Hepatocyte (in vitro differentiated cells): ENCODE measurements at places on chromosomes 1 and 21. TPM values are rescaled to one million over a fixed set of nuclear protein-coding genes. Genes with fewer than 3 reads are reported as not detected.
A peak's percentile ranks its signal among the peaks of the same experiment; 100 is the strongest.

Gene BSND
- 0.23 TPM in 1 of 2 replicates, not detected in the other for total RNA-seq

Gene SIM2
- total RNA-seq, result 0.20 and 0.76 TPM in 2 replicates

Gene PRRX1
- total RNA-seq, result 41.5 and 42.3 TPM in 2 replicates

Gene CFH
- 123 and 138 TPM in 2 replicates for total RNA-seq

Gene RHD
- not detected in 2 replicates for total RNA-seq

Gene OR14K1
- not detected in 2 replicates for total RNA-seq

Gene E2F2
- 0.76 and 1.2 TPM in 2 replicates for total RNA-seq

Gene SEC16B
- 8.4 and 8.5 TPM in 2 replicates for total RNA-seq

Gene BCAR3
- 20.4 and 22.6 TPM in 2 replicates for total RNA-seq

- H3K27me3 ChIP-seq, result no peaks in the 10 kb centered on the region
- H3K36me3 ChIP-seq, result no peaks in the 10 kb centered on the region
- DNase-seq, result no peak
- no peak overlapping the region for H3K4me3 ChIP-seq
- no peak overlapping the region for H3K27ac ChIP-seq
Measured at GRCh38 chr1:110875216-110875731, 2.3 kb downstream of the CD53 start.

- H3K27ac ChIP-seq, result no peak overlapping the region
- H3K27me3 ChIP-seq, result no peaks in the 10 kb centered on the region
- no peak for DNase-seq
- H3K36me3 ChIP-seq, result peaks cover 10% of the 10 kb centered on the region
Measured at GRCh38 chr1:43387976-43388599, 1.5 kb downstream of the MED8 start.

DNA sequence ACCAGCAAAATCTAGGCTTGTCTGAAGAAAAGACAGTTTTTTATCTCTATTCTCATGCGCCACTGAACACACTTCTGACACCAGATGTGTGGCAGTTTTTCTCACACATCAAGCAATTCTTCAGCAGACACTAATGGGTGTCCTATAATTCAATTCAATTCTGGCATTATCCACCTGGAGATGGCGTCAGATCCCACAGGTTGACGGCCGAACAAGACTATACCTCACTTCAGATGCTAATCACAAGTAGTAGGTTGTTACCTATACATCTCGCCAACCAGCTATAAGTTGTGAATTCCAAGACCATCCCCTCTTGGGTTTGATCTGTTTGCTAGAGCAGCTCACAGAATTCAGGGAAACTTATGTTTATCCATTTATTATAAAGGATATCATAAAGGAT, 89.9 kb upstream of the ARTN start:
- no peak for DNase-seq
- H3K27me3 ChIP-seq, result no peaks in the 10 kb centered on the region
- peaks cover 3% of the 10 kb centered on the region for H3K4me1 ChIP-seq
- H3K4me3 ChIP-seq, result no peak overlapping the region
- H3K27ac ChIP-seq, result no peak overlapping the region

- H3K36me3 ChIP-seq, result no peaks in the 10 kb centered on the region
- H3K4me1 ChIP-seq, result peaks cover 10% of the 10 kb centered on the region
- no peaks in the 10 kb centered on the region for H3K27me3 ChIP-seq
- no peak overlapping the region for H3K27ac ChIP-seq
- no peak overlapping the region for H3K4me3 ChIP-seq
Measured at GRCh38 chr21:41656946-41657525, 109.8 kb downstream of the RIPK4 start.

DNA sequence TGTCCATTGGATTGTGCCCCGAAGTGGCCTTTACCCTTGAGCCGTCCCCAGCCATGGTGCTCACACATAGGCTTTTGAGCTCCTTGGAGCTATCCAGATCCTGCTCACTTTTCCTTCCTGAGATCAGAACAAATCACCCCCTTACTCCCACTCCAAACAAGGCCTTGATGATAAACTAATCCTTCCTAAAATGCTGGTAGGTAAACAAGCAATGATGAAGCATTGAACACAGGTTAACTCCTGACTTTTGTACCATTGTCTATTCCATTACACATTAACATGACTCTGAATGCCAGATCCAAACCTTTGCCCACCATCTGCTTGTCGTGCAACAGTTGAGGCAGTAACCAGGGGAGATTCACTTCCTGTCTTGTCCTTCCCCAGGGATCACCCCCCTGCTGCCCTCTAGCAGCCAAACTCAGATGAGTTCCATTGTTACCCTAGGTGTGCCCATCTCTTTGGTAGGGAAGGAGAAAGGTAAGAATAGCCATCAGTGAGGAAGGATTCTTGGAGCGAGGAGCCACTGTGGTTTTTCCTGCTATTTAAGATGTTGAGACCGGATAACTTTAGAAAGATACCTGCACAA, 79.5 kb upstream of the DNAJC6 start:
- no peaks in the 10 kb centered on the region for H3K4me1 ChIP-seq
- H3K27ac ChIP-seq, result no peak overlapping the region
- no peaks in the 10 kb centered on the region for H3K36me3 ChIP-seq
- H3K4me3 ChIP-seq, result no peak overlapping the region

DNA sequence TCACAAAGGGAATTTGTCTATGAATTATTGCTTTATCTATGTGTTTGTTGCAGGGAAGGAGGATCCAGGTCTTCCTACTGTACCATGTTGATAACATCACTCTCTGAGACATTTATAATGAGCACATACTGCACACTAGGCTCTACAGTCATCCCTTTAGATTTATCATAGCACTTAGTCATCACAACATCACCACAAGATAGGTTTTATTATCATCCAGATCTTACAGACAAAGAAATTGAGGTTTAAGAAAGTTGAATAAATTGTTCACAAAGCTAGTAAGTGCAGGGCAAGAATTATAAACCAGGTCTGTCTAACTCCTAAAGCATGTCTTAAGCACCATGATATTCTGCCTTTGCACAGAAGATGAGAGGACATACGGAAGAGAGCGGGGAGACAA, 121.1 kb upstream of the ST6GALNAC5 start:
- no peak for DNase-seq
- no peaks in the 10 kb centered on the region for H3K4me1 ChIP-seq
- no peak overlapping the region for H3K27ac ChIP-seq
- H3K36me3 ChIP-seq, result no peaks in the 10 kb centered on the region

DNA sequence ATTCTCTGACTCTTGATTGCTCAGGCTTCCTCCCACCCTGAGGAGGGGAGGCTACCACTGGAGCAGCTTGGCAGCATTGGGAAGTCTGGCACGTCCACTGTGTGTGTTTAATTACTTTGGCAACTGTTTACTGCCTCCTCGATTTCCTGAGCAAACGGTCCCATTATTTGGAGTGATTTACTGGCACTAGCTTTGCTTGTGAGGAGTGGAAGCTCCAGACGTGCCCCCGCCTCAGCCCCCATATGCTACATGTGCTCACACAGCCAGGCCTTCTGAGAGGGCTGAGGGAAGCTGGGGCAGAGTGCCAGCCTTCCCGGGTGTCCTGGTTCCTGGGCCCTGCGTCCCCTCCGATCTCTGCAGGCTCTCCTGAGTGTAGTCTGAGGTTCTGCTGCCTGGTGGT, 306.2 kb downstream of the PTPRU start:
- H3K36me3 ChIP-seq, result no peaks in the 10 kb centered on the region
- no peak for DNase-seq
- H3K4me3 ChIP-seq, result no peak overlapping the region
- no peak overlapping the region for H3K27ac ChIP-seq
- no peaks in the 10 kb centered on the region for H3K27me3 ChIP-seq

DNA sequence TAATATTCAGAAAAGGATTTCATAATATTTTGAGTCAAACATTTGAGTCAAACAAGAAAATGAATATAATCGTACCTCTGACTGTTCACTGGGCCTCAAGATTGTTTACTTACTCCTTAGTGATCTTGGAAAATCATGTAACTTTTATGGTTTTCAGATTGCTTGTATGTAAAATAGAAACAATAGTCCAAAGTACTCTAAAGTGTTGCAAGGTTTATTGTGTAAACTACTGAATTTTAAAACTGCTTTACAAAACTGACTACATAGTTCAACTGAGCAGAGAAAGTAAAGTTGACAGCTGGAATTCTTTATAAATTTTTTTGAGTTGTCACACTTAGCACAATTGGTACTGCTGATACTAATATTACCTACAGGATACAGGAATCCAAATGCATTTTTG, 931.0 kb downstream of the NCAM2 start:
- DNase-seq, result no peak
- H3K4me3 ChIP-seq, result no peak overlapping the region
- H3K36me3 ChIP-seq, result no peaks in the 10 kb centered on the region
- no peaks in the 10 kb centered on the region for H3K27me3 ChIP-seq
- no peak overlapping the region for H3K27ac ChIP-seq
- no peaks in the 10 kb centered on the region for H3K4me1 ChIP-seq

- peak overlapping the region; percentile 71 for H3K27ac ChIP-seq
- H3K4me1 ChIP-seq, result peaks cover 41% of the 10 kb centered on the region
- no peaks in the 10 kb centered on the region for H3K36me3 ChIP-seq
- peak overlapping the region; percentile 45 for H3K4me3 ChIP-seq
- DNase-seq, result peak; percentile 52
Measured at GRCh38 chr1:178092878-178093493, 918 bp upstream of the RASAL2 start.

DNA sequence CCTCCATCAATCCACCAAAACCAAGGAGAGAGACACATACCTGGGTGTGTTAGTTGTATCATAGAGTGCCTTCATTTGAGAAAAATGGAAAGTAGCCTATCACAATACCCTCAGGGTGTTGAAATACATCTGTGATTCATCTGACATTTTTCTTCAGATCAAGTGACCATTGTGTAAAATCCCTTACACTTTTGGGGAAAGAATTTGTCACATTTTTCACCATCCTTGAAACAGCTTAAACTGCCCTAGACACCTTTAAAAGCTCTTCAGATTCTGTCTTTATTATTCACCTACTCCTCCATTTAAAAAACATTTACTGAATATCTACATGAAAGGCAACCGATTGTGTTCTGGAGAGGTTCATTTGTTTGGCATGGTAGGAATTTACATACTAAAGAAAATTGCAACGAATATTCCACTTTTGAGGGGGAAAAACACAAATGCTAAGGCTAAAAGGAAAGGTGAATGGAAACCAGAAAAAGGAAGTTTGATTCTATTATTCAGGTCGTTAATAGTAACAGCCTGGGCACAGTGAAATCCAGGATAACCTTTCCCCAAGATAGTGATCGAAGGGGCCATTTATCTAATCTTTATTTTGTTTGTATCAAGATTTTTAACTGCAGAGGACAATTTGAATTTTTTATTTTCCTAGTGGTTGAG, 70.4 kb upstream of the SAMSN1 start:
- no peaks in the 10 kb centered on the region for H3K36me3 ChIP-seq
- no peak overlapping the region for H3K27ac ChIP-seq
- no peak overlapping the region for H3K4me3 ChIP-seq
- no peaks in the 10 kb centered on the region for H3K4me1 ChIP-seq
- DNase-seq, result no peak

DNA sequence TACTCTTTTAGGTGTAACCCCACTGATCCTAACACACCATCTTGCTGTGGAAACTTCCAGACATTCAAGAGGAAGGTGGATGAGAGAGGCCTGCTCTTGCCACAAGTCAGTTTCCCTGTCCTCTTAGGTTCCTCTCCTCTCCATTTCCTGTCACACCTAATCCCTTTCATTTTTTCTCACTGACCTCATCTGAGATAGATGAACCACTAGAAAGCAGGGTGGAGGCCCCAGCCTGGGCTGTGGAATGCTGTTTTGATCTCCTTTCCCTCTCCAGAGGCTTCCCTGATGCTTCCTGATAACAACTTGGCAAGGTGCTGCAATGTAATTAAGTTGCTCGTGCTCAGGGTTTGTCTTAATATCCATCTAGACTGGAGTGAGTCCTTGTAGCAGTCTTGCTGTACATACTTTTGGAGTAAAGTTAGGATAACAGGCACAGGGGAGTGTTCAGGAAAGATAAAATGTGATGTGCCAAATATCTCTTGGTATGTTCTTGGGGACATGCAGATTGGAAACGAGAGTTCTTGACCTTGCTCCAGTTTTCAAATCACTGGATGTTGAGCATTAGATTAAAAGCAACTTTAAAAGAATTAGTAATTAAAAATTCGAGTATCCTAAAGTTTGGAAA, 11.2 kb downstream of the LRRC42 start:
- peak overlapping the region; percentile 94 for H3K27ac ChIP-seq
- H3K36me3 ChIP-seq, result no peaks in the 10 kb centered on the region
- H3K4me1 ChIP-seq, result peaks cover 18% of the 10 kb centered on the region
- no peaks in the 10 kb centered on the region for H3K27me3 ChIP-seq

DNA sequence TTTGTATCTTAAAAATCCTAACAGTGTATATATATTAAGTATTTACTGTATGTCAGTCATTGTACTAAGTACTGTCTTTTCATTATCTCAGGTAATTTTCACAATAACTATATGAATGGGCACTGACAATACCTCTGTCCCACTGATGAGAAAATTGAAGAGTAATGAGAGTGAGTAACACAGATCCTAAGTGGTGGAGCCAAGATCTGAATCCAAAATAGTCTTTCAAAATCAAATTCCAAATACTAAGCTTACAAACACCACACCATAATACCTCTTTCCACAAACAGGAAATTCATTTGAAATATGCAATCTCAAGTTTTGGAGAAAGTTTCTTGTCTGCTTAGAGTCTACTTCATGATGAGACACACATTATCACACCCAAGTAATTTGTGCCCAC, 105.9 kb upstream of the EDEM3 start:
- no peaks in the 10 kb centered on the region for H3K4me1 ChIP-seq
- H3K27ac ChIP-seq, result no peak overlapping the region
- H3K27me3 ChIP-seq, result no peaks in the 10 kb centered on the region

GRCh38 chr1:69777423-69777822, 209.7 kb downstream of the LRRC7 start:
- no peak for DNase-seq
- no peaks in the 10 kb centered on the region for H3K36me3 ChIP-seq
- H3K4me3 ChIP-seq, result no peak overlapping the region
- H3K4me1 ChIP-seq, result no peaks in the 10 kb centered on the region
- H3K27ac ChIP-seq, result no peak overlapping the region

GRCh38 chr1:95790136-95790535, 556.1 kb downstream of the RWDD3 start:
- no peak overlapping the region for H3K27ac ChIP-seq
- H3K36me3 ChIP-seq, result no peaks in the 10 kb centered on the region
- no peak overlapping the region for H3K4me3 ChIP-seq
- DNase-seq, result no peak
- H3K4me1 ChIP-seq, result no peaks in the 10 kb centered on the region

- H3K27me3 ChIP-seq, result no peaks in the 10 kb centered on the region
- H3K4me1 ChIP-seq, result peaks cover 19% of the 10 kb centered on the region
- no peaks in the 10 kb centered on the region for H3K36me3 ChIP-seq
- H3K4me3 ChIP-seq, result no peak overlapping the region
- DNase-seq, result no peak
Measured at GRCh38 chr1:204453141-204453772, 41.3 kb downstream of the PIK3C2B start.

DNA sequence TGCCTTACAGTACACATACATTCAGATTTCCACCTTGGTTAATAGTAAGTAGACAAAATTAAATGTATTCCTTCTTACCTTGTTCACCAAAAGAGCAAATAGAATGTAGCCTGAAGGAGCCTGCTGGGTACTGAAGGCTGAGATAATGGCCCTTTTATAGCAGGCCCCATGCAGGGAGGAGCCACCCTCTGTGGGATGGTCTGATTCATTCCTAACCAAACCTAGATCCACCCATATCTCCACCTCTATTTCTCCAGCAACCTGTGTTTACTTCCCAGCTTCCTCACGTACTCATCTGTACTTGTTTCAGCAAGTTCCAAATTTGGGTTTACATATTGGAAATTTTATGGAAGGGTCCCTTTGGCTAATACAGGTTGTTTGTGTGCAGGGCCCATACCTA, at the start of gene FLG:
Gene FLG, minus strand, starts transcription at position 129 of the 400 bp plus-strand sequence. CDS start 9,783 bp downstream, outside the sequence.
- no peak within 1 kb of the TSS for H3K27ac ChIP-seq
- H3K4me1 ChIP-seq, result no peaks in the 10 kb centered on the region
- no peak within 1 kb of the TSS for H3K4me3 ChIP-seq
- no peak for DNase-seq
- no peaks in the 10 kb centered on the region for H3K36me3 ChIP-seq

- DNase-seq, result no peak
- peaks cover 16% of the 10 kb centered on the region for H3K27me3 ChIP-seq
- no peak overlapping the region for H3K27ac ChIP-seq
- H3K4me1 ChIP-seq, result peaks cover 1% of the 10 kb centered on the region
- no peak overlapping the region for H3K4me3 ChIP-seq
Measured at GRCh38 chr1:181185461-181185860, 97.0 kb downstream of the IER5 start.
